ENCODE measurements at places on chromosomes 16 and 17.

- DNase-seq, result peak; percentile 67
These were observed 27.8 kb downstream of the TK2 start for GRCh38 chr16:66521951-66522771.

GRCh38 chr17:32701871-32702270 lies 175.1 kb downstream of the MYO1D start:
- no peak for DNase-seq

DNA sequence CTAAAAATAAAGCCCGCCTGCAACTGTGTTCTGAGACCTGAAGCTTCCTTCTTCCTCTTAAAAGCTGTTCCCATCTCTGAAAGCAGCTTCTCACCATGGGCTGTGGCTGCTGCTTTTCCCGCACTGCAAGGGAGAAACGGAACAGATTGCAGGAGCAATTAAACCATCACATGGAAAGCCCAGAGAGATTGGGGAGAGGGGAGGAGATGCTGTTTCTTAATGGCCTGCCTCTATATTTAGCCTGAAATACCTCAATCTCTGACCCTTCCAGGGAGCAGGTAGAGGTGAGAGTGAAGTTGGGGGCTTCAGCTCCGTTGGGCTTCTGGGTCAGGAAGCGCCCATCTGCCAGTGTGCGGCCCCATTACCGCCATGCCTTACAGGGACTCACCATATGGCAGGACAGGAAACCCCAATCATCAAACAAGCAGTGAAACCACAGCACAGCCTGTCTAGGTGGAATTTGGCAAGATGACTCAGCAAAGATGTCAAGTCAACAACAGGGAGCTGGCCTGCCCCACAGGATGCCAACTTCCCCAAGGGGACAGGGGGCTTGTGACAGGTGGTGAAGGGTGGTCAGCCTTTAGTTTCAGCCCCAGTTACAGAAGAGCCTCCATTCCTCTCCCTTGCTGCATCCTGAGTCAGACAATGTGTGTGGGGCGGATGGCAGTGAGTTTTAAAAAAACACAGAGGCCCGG lies 286.6 kb upstream of the CCL2 start:
- no peak for DNase-seq

DNA sequence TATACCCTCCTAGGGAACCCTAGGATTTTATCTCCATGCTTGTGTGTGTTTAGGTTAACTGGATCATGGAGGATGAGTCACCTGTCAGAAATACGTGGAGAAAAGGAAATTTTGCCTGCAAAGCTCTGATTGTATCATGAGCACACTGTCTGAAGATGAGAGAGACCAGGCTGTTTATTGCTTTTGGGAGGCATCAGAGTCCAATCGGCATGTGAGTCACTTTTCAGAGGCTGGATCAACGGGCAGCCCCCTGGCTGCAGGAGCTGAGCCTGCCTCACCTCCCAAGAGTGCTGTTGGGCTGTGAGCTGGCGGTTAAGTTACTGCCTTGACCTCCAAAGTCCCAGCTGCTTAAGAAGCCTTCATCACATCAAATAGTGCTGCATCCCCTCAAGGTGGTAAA lies 41.5 kb upstream of the MED9 start:
- DNase-seq, result peak; percentile 96

GRCh38 chr16:2478279-2478678 lies 3.4 kb downstream of the TBC1D24 start:
- no peak for DNase-seq

Data from fibroblast of mammary gland (primary cell).